ENCODE measurements at places on chromosomes 7 and 10. TPM values are rescaled to one million over a fixed set of nuclear protein-coding genes. Genes with fewer than 3 reads are reported as not detected.

DNA sequence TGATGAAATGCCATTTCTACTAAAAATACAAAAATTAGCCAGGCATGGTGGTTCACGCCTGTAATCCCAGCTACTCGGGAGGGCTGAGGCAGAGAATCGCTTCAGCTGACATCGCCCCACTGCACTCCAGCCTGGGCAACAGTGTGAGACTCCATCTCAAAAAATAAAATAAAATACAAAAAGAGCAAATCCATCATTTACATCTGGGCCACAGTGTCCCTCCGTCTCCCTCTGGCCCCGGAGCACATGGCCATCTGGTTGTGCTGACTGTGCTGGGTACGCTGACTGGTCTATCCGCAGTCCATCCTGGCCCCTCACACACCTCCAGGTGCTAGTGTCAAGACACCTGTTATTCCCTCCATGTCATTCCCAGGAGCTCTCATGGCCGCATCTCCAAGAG, 42.1 kb downstream of the KCNH2 start:
- no peaks in the 10 kb centered on the region for H3K4me1 ChIP-seq
- H3K36me3 ChIP-seq = no peaks in the 10 kb centered on the region
- no peak overlapping the region for H3K27ac ChIP-seq

- no peak for DNase-seq
- H3K4me1 ChIP-seq = no peaks in the 10 kb centered on the region
These were observed 96.3 kb upstream of the VIPR2 start for GRCh38 chr7:159240962-159241361.

GRCh38 chr10:59127991-59128390, 48.5 kb upstream of the PHYHIPL start:
- no peak overlapping the region for H3K4me3 ChIP-seq
- no peak for DNase-seq
- peaks cover 4% of the 10 kb centered on the region for H3K4me1 ChIP-seq
- H3K36me3 ChIP-seq = no peaks in the 10 kb centered on the region

GRCh38 chr10:88848499-88848898, 3.1 kb downstream of the ANKRD22 start:
- DNase-seq = no peak
- H3K27ac ChIP-seq = no peak overlapping the region
- no peaks in the 10 kb centered on the region for H3K4me1 ChIP-seq
- no peaks in the 10 kb centered on the region for H3K36me3 ChIP-seq

DNA sequence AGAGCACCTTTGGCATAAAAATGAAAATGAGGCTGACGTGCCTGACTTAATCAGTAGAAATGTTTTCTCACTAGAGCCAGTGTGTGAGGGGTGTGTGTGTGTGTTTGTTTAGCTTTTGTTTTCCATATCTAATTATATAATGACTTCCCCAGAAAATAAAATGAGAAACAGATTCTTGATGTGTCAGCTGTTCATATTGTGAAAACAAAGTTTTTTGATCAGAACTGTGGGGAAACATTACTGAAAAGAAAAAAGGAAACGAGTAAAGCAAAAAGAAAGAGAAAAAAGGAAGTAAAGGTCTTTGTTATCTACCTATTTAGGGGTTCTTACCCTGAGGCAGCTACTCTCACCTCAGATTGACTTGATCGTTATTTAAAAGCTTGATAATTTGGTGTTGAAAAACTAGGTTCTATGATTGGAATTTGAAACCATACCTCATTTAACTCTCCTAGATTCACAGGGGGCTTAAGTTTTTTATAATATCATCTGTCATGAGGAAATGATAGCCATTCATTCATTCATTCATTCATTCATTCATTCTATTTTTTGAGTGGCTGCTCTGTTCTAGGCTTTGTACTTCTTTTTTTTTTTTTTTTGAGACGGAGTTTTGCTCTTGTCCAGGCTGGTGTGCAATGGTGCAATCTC, 58.0 kb downstream of the CREM start:
- no peak for DNase-seq
- H3K4me3 ChIP-seq = no peak overlapping the region
- H3K27me3 ChIP-seq = no peaks in the 10 kb centered on the region

DNA sequence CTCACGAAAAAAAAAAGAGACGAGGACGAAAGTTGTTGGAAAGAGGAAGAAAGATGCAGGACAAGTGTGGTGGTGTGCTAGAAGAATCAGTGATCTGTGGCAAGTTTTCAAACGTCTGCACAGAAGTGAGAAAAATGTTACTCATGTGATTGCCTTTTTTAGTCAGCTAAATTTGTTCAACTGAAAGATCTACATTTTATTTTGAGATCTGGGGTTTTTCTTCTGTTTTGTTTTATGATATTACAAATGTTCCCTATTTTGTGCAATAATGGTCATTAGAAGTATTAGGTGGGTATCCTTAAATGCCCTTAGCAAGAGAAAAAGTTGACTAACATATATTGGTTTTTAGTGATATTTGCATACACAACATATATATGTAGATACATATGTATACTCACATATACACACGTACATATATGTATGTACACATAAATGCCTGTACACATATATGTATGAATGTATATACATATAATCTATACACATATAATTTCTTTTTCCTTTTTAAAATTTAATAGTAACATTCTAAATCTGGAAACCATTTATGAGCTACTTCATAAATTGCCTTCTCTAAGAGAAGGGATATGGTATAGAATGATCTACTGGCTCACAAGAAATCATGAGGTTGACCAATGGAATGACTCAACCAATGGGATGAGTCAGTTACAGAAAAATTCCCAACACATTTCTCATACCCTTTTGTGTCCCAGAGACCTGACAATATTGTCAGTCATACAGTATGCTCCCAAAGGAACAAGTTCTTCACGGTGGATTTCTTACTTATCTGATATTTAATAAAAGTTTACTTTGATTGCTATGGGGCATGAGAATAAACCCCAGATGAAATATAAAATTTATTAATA, 38.4 kb downstream of the SLC39A12 start:
- no peaks in the 10 kb centered on the region for H3K4me1 ChIP-seq
- no peaks in the 10 kb centered on the region for H3K27me3 ChIP-seq

DNA sequence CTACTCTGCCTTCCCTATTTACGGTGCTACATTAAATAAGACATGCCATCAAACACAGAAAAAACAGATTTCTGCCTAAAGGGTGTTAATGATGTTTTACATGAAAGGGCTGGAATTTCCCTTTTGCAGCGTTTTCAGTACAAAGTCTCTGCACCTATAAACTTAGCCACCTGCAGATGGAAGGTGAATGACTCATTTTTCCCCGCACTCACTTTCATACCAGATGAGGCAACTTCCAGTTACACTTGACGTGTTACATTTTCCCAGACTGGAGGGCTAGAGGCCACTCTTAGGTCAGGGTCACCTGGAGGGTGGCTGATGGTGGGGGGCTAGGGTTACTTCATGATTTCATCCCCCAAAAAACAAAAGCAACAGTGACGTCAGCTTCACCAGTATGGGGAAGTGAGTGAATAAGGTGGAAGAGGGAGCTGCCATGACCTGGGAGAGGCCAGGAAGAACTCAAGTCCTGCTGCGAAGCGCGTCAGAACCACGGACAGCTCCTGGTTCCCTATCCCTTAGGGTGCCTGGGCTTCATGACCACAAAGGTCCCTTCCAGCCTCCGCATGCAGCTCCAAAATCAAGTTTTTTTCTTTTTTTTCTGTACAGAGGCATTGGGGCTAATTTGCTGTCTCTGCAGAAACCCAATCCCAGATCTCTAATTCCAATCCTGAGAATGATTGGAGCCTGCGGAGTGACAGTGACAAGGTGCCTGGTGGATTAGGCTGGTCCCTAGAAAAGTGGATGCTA, 94.0 kb downstream of the ADARB2 start:
- H3K4me3 ChIP-seq = no peak overlapping the region
- DNase-seq = no peak

GRCh38 chr10:122013311-122013780, 24.4 kb downstream of the TACC2 start:
- no peak for DNase-seq
- no peak overlapping the region for H3K27ac ChIP-seq
- no peak overlapping the region for H3K4me3 ChIP-seq
- H3K4me1 ChIP-seq = no peaks in the 10 kb centered on the region

GRCh38 chr10:31698181-31698830, 230.3 kb downstream of the ARHGAP12 start:
- no peak for DNase-seq
- no peaks in the 10 kb centered on the region for H3K27me3 ChIP-seq
- H3K36me3 ChIP-seq = no peaks in the 10 kb centered on the region
- peak overlapping the region; percentile 96 for H3K27ac ChIP-seq
- H3K4me1 ChIP-seq = peaks cover 2% of the 10 kb centered on the region

DNA sequence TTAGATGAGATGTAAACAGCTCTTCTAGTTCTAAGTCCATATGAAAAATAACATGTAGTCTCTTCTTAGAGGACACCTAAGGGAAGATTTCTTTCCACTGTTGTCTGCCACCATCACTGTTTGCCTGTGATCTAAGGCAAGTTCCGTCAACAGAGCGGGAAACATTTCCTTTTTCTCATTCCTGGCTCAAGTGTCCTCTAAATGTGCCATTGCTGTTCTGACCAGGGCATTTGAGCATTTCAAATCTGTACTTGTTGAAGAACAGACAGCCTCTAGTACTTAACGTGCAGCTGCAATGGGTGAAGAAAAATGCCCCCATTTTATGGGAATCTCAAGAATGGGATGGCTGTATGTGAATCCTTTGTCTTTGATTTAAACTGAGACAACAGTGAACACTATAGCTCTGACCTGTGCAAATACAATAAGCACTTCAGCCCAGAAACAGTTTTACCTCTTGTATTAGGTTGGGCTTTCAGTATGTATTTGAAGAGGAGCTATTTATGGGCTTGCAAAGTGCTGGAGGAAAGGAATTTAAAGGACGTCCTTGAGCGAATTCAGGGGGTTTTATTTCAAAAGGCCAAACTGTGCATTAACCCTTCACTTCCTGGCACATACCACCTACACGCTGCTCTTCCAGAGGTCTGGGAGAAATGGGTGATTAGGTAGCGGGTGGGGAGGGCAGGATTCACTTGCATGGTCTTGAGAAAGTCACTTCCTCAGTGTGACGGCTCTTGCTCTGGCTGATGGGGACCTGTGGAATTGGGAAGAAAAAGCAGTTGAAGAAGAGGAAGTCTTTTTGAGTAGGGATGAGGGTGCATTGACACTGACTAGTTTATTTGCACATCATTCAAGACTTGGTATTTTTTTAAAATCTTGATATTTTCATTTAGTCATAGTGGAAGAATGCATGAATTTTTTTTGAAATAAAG, 66.1 kb downstream of the THNSL1 start:
- DNase-seq = no peak
- peaks cover 1% of the 10 kb centered on the region for H3K4me1 ChIP-seq
- H3K27ac ChIP-seq = no peak overlapping the region
- H3K27me3 ChIP-seq = no peaks in the 10 kb centered on the region

DNA sequence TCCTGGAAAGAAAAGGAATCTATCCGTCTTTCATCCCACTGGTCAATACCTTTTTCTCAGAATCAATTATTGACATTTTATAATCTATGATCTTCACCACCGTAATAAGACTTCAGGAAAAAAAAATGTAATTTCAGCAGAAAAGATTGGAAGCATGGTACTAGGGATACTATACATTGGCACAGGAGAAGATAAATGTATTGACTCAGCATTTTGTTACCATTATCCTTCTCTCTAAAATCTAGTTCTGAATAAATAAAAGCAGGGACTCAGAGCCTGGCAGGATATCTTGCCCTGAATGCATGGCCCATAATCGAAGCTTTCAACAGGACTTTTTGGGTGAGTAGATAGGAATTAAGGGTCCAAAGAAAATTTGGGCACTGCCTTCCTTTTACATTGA, 120.7 kb downstream of the LRRTM3 start:
- no peaks in the 10 kb centered on the region for H3K4me1 ChIP-seq
- H3K36me3 ChIP-seq = no peaks in the 10 kb centered on the region
- no peak for DNase-seq

- no peaks in the 10 kb centered on the region for H3K27me3 ChIP-seq
- no peak for DNase-seq
- no peak overlapping the region for H3K27ac ChIP-seq
These were observed 29.7 kb downstream of the STMP1 start for GRCh38 chr7:135692055-135692454.

DNA sequence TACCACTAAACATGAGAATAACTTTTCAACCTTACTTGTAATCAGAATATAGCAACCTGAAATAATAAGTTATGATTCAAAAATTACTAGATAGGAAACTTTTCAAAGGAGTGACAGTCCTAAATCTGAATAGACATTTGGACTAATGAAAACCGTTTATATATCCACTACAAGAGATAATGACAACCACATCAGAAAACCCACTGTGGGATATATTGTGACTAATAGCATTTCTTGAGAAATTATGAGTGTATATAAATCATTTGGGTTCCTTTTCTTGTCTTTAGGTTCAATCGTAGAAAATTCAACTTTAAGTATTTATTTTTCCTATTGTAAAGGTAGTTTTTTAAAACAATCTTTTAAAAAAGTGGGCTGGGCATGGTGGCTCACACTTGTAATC, 170.2 kb upstream of the PRSS58 start:
- H3K27ac ChIP-seq = no peak overlapping the region
- no peak overlapping the region for H3K4me3 ChIP-seq
- H3K36me3 ChIP-seq = no peaks in the 10 kb centered on the region

DNA sequence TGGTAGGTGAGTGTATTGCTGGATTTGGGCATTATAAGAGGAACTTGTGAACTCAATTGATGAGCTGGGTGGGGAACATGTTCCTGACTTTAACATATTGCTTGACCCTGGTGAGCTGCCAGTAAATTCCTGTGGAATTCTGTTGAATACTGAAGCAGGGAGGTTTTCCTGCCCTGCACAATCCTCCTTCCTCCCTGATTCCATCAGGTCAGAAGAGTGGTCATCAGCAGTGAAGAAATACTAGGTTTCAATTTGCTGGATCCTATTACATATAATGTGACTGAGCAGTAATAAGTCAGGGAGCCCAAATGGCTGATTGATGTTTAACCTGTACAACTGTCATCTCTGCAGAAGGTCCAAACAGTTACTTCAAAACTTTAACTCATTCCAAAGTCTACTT, 581.2 kb downstream of the SUGCT start:
- DNase-seq = no peak
- peaks cover 13% of the 10 kb centered on the region for H3K4me1 ChIP-seq
- H3K27ac ChIP-seq = peak overlapping the region; percentile 96
- no peak overlapping the region for H3K4me3 ChIP-seq

GRCh38 chr7:143397710-143398530, 10.7 kb downstream of the EPHA1 start:
- no peak for DNase-seq
- no peaks in the 10 kb centered on the region for H3K27me3 ChIP-seq

GRCh38 chr7:108091461-108091831, 38.7 kb downstream of the LAMB4 start:
- no peak for DNase-seq
- no peaks in the 10 kb centered on the region for H3K27me3 ChIP-seq
- no peaks in the 10 kb centered on the region for H3K4me1 ChIP-seq

- no peaks in the 10 kb centered on the region for H3K4me1 ChIP-seq
- H3K4me3 ChIP-seq = no peak overlapping the region
- no peak for DNase-seq
- no peak overlapping the region for H3K27ac ChIP-seq
- H3K36me3 ChIP-seq = no peaks in the 10 kb centered on the region
- H3K27me3 ChIP-seq = no peaks in the 10 kb centered on the region
These were observed 235.2 kb downstream of the TMEM26 start for GRCh38 chr10:61217851-61218565.

GRCh38 chr10:47154762-47155161, 145.2 kb upstream of the GDF10 start:
- no peaks in the 10 kb centered on the region for H3K27me3 ChIP-seq
- H3K36me3 ChIP-seq = no peaks in the 10 kb centered on the region
- H3K4me1 ChIP-seq = no peaks in the 10 kb centered on the region
- no peak for DNase-seq
- no peak overlapping the region for H3K4me3 ChIP-seq

The C10orf105 gene
- not detected for polyA plus RNA-seq

The CTBP2 gene
- 32.4 TPM for polyA plus RNA-seq

The STEAP1 gene
- 33.5 TPM for polyA plus RNA-seq

The GJD4 gene
- not detected for polyA plus RNA-seq

The CLRN3 gene
- polyA plus RNA-seq = not detected
